ENCODE measurements at places on chromosomes 5 and 9.

GRCh38 chr5:143350341-143350740, 53.1 kb downstream of the NR3C1 start:
- DNase-seq = no peak

GRCh38 chr5:169226895-169227294, 74.0 kb downstream of the SLIT3 start:
- no peak for DNase-seq

GRCh38 chr5:127014573-127014972, 15.8 kb downstream of the MARCHF3 start:
- no peak for DNase-seq

- no peak for DNase-seq
These were observed 74.6 kb downstream of the FEM1C start for GRCh38 chr5:115469904-115470516.

- DNase-seq = no peak
These were observed 44.3 kb downstream of the SMARCA2 start for GRCh38 chr9:2059274-2059929.

GRCh38 chr9:97512966-97513560, 11.6 kb downstream of the TMOD1 start:
- no peak for DNase-seq

- DNase-seq = no peak
These were observed 301.7 kb upstream of the DAB2 start for GRCh38 chr5:39726467-39726866.

DNA sequence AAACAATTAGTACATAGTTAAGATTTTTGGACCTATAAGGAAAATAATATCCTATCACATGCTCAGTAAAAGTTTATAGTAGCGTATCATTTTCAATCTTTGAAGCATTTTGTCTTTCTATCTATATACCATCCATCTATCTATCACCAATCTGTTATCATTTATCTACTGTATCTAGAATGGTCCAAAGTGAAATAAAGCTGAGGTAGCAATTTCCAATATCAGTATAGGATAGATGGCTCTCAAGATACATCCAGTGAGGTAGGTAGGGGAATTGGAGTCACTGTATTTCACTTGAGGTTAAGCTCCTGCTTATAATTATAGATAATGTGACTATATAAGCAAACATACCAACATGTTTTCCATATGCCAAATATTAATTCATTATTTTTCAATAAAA, 889.1 kb upstream of the CTNND2 start:
- no peak for DNase-seq

DNA sequence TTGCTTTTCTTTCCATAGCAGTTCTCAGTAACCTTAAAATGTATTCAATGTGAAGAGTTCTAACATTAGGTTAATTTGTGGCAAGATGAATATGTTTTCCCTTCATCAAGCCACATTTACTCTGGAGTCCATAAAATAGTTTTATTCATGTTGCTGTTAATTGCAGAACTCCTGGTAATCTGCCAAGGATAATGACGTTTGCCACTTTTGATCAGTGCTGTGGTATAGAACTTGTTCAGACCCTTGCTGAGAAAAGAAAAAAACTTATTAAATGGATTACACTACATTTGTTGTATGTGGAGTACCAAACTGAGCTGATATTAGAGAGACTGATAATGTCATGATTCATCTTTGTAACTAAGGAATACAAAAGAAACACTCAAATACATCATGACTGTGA, 212.4 kb upstream of the DMAC1 start:
- no peak for DNase-seq

- no peak for DNase-seq
These were observed 66.0 kb upstream of the CKMT2 start for GRCh38 chr5:81167078-81167477.

GRCh38 chr5:73780302-73781080, 154.5 kb downstream of the ARHGEF28 start:
- no peak for DNase-seq

- no peak for DNase-seq
These were observed 114.1 kb upstream of the LPCAT1 start for GRCh38 chr5:1637639-1638481.

GRCh38 chr9:20728493-20729220, 44.6 kb downstream of the FOCAD start:
- no peak for DNase-seq

DNA sequence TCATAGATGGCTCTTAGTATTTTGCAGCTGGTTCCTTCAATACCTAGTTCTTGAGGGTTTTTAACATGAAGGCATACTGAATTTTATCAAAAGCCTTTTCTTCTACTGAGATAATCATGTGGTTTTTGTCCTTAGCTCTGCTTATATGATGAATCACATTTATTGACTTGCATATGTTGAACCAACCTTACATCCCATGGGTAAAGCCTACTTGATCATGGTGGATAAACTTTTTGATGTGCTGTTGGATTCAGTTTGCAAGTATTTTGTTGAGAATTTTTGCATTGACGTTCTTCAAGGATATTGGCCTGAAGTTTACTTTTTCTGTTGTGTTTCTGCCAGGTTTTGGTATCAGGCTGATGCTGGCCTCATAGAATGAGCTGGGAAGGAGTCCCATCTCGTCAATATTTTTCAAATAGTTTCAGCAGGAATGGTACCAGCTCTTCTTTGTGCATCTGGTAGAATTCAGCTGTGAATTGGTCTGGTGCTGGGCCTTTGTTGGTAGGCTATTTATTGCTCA, 49.7 kb downstream of the YIPF5 start:
- DNase-seq = no peak

- no peak for DNase-seq
These were observed 2200.4 kb upstream of the C9orf72 start for GRCh38 chr9:29773676-29774075.

- DNase-seq = no peak
These were observed 171.2 kb downstream of the TSSK1B start for GRCh38 chr5:113263545-113263944.
